Fibroblast of upper back skin (primary cell): ENCODE measurements at places on chromosomes 2 and 18.

- DNase-seq: peak; percentile 66
Observed at GRCh38 chr2:39435741-39436591, 1.1 kb downstream of the MAP4K3 start.

- DNase-seq: no peak
Observed at GRCh38 chr2:204535764-204536163, 9.5 kb upstream of the PARD3B start.

- no peak for DNase-seq
Observed at GRCh38 chr18:50937183-50937582, 30.7 kb upstream of the ELAC1 start.

DNA sequence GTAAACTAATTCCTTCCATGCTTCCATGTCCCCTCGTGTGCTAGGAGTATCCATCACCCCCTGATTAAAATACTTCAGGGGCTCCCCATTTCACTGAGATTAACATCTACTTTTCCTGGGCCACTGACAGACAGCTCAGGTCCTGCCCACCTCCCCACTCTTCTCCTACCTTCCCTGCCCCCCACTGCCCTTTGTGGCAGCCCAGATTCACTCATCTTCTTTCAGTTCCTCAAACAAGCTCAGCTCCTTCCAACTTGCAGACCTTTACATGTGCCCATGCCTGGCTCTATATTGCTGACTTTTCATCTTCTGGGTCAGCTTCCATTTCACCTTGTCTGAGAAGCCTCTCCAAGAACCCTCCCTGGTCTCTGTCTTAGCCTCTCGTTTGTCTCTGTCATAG lies 12.0 kb downstream of the RUFY4 start:
- DNase-seq: no peak
